Activated CD8-positive, alpha-beta T cell treated with anti-CD3 and anti-CD28 coated beads for 36 hours (primary cell): ENCODE measurements at places on chromosomes 12 and 14.

DNA sequence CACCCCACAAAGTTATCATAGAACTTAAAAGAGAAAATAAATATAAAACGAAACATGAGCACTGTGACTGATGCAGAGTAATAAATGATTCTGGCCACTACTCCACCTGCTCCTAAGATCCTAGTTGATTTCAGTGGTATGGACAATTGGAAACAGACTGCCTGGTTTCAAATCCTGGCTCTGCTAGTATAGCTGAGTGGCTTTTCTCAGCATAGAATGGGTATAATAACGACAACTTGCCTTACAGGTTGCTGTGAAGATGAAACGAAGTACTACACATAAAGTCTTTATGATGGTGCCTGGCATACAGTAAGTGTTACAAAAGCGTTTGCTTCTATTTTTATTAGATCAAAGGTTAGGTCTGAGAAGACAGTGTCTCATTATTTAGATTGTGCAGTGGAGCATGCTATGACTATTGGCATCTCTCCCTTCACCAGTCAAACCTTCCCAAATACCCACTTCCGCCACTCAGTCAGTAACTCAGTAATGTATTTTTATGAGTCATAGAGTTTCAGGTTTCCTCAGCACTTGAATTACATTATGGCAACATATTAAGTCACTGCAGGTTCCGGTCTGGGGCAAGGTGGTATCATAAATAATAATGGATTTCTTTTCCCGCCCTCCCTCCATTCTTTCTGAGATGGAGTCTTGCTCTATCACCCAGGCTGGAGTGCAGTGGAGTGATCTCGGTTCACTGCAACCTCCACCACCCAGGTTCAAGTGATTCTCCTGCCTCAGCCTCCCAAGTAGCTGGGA is 29.7 kb upstream of the NR2C1 start:
- peak; percentile 62 for DNase-seq

DNA sequence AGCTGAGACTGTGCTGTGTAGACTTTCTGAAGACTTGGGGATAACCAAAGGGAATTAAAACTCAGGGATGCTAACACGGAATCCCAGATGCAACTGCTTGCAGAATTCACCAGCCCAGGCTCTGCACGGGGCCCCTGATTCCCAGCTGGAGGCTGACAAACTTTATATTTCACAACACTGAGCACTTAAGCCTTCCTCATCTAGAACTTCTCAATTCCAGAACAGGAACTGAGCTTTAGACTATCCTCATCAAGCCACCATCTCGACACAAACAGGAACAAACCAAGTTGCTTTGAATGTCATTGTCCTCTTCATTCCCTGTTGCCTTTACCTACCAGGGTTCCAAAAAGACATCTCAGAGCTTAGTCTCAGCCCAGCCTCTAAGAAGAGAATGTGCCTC is 22.2 kb downstream of the CCDC63 start:
- DNase-seq, result no peak

DNA sequence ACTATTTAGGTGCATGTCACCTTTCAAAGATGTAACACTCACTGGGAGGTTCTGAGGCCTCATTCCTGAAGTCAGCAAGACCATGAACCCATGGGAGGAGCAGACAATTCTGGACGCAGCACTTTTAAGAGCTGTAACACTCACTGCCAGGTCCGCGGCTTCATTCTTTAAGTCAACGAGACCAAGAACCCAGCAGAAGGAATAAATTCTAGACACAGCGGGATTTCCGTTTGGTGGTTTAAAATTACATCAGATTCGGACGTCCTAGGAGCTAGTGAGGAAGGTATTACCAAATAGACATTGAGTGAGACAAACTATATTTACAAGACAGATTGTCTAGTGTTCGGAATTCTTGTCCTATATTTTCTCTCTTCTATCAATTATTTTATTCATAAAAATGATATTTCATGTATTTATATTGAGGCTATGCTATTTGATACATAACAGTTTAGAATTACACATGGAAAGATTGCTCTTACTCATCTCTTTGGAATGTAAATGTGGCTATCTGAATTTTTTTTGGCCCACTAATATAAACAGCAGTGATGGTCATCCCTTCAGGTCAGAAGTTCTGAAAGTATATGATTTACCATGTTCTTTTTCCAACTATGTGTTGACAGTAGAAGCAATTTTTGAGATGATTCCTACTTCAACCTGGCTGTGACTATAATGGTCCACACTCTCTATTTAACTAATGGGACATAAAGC is 1973.0 kb upstream of the FLRT2 start:
- DNase-seq, result no peak

GRCh38 chr12:123250471-123251383 is 17.5 kb downstream of the MTRFR start:
- no peak for DNase-seq

DNA sequence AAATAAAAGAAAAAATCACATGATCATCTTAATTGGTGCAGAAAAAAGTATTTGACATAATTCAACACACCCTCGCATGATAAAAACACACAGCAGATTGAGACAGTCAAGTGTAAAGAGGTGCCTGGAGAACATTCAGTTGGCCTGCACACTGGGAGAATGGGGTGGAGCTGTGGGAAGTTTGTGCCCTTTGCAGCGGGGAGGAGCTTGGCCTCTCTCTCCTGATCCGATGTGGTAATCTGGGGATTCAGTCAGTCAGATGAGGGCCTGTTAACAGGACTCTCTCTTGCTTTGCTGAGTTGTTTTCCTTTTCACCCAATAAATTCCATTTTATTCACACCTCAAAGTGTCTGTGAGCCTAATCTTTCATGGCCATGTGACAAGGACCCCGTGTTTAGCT is 5.9 kb downstream of the SERPINA6 start:
- no peak for DNase-seq

DNA sequence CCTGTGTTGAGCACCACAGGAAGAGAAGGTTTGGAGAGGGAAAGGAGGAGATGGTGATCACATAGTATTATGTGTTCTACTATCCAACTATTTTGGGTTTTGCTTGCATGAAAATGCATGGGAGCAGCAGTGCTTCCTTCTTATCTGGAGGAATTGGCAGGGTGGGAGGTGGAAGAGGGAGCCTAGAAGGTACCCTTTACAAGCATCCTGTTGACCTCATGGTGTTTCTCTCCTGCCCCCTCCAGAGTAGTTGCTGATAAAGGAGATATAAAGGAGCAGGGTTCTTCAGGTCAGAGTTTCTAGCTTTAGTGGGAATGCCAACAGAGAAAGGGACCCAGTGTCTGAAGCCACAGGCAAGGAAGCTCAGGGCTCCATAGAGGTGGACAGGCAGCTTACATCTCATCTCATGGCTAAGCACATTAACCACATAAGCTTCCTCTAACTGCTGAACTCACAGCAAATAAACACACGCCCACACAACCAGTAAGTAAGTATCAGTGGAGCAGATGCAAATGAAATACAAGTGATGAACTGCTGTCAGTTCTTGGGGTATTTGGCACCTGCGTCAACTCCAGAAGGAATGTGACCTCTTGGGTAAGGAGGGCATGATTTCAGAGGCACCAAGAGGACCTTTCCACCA is 174.2 kb upstream of the SLC38A2 start:
- peak; percentile 49 for DNase-seq

DNA sequence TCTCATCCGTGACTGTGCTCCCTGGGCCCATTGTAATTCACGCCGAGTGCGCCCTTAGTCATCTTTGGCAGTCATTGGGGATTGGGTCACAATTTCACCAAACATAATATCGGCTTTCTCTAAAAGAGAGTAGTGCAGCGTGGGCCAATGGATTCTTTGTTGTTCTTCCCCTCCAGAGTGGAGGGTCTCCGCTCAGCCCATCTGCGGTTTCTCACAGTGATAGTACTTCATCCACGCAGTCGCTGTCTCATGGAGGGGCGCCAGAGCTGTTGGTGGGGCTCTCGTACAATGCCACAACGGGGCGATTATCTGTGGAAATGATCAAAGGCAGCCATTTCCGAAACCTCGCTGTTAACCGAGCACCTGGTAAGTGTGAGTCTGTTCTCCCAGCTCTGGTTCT is 321.8 kb downstream of the SNAPC1 start:
- no peak for DNase-seq

GRCh38 chr12:131784909-131785762 is 43.1 kb upstream of the MMP17 start:
- no peak for DNase-seq

- DNase-seq, result no peak
These were observed 354.0 kb downstream of the ETNK1 start for GRCh38 chr12:22978962-22979361.

GRCh38 chr12:119020406-119021360 is 39.3 kb downstream of the SRRM4 start:
- DNase-seq, result peak; percentile 38

GRCh38 chr14:75982266-75983018 is 647 bp upstream of the TGFB3 start:
- DNase-seq, result peak; percentile 76

- no peak for DNase-seq
These were observed 15.6 kb upstream of the MCRS1 start for GRCh38 chr12:49583366-49584094.

- DNase-seq, result no peak
These were observed 368.0 kb downstream of the TMEM121 start for GRCh38 chr14:105894125-105894977.

DNA sequence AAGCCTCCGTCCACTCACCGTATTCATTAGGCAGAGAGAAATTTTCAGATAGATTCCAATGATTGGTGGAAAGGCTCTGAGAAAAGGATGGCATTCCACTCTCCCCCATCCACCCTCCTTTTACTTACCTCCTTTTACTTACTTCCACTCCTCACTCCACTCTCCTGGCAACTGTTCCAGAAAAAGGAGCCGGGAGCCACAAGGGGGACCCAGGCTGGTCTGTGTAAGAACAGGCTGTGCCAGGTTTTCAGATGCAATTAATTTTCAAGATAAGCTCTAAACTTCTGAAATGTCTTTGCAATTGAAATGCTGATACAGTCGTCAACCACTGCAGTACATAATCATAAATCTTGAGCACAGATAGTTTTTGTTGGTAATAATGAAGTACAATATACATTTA is 248.8 kb downstream of the ANO6 start:
- DNase-seq, result no peak

DNA sequence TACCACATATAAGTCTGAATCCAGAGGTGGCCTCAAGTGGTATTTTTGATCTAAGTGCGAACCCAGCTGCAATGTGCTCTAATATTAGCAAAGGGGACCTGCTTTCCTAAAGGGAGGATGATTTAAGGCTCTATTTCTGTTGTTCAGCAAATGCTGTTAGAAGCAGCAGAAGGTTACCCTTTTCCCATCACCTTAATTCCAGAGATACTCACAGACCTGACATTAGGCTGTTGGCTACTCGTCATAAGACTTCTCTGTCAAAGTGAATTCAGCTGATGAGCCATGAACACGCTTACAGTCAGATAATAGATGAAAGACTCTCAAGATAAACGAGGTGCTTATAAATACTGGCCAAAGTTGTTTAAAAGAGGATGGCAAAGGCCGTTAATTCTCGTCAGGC is 308.7 kb upstream of the DDHD1 start:
- DNase-seq, result no peak

DNA sequence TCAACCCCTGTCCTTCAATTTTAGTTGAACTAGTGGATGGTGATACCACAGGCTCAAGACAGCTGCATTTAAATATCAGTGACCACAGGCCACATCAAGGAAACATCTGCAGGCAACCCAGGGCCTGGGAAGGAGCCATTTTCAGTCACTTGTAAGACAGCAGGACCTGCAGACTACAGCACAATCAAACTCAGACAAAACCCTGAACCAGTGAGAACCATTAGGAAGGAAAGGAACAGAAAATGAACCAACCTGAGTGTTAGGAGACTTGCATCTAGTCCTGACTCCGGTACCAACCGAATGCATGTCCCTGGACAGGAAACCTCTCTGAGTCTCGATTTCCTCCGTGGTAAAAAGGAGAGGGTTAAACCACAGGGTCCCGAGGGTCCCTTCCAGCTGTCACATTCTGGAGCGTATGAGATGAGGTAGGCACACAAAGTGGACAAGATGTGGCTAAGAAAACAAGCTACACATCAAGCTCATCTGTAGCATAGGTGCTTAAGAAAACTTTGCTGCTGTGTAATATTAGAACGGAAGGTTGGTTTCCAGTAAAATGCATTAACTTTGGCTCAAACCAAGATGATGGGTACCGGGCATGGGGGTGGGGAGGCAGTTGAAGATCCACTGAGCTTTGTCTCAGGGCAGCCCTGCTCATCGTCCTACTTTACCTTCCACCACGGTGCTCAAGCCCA is 1.6 kb upstream of the CDKN1B start:
- DNase-seq, result peak; percentile 77

- DNase-seq, result no peak
These were observed 8.8 kb downstream of the SERPINA10 start for GRCh38 chr14:94284221-94284620.

DNA sequence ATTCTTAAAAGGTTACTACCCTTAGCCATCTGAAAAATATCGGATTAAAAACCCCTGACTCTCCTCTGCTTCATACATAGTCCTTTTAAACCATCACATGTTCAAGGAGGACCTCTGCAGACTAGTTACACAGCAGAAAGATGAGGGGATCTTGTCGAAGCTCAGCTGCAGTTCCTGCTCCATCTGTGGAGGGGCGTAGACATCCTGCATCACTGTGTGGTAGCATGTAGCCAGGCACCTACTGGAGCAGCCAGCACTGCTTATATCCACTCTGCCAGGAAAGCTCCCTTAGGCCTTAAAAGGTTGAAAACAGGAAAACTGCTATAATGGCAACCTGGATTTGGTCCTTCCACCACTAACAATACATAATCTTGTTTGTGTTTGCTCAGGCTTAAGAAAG is 57.6 kb upstream of the STRN3 start:
- no peak for DNase-seq

DNA sequence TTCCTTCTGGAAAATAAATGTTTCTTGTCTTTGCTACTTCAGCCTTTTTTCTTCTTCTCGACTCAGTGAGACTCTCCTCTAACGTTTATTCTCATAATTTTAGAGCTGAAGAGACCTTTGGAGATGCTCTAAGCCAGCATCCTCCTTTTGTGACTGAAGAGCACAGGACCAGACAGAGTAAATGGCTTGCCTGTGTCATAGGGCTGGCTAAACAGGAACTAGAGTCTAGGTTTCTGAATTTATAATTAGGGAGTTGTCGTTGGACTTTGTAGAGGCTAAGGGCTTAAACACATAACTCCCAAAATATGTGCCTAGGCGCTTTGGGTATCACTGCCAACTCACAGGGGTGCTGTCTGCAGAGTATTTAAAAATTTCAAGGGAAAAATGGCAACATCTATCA is 98.5 kb downstream of the FGD4 start:
- DNase-seq, result no peak

GRCh38 chr12:111975161-111975931 is 37.6 kb downstream of the TMEM116 start:
- DNase-seq, result no peak

DNA sequence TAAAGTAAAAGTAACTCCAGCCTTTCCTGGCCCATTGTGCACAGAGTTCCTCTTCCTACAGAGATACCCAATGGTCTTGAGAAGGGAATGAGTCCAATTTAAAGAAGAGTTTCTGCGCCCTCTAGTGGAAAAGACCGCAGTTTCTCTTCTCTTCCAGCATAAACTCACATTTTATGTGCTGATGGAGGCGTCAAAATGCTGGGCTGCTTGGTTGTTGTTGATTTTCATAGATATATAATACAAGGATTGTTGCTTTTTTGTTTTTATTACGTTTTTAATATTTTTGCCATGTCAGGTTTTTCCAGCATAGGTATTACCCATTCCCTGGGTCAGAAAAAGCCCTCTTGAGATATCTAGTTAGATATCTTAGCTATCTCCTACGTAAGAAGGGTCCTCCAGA is 356.9 kb upstream of the STXBP6 start:
- DNase-seq, result peak; percentile 46
